ENCODE measurements at places on chromosomes 5 and 9. TPM values are rescaled to one million over a fixed set of nuclear protein-coding genes. Genes with fewer than 3 reads are reported as not detected.
A peak's percentile ranks its signal among the peaks of the same experiment; 100 is the strongest.

- H3K4me3 ChIP-seq, result peak overlapping the region; percentile 51
- peak; percentile 91 for DNase-seq
- peaks cover 14% of the 10 kb centered on the region for H3K4me1 ChIP-seq
- H3K27ac ChIP-seq, result peak overlapping the region; percentile 54
- H3K36me3 ChIP-seq, result no peaks in the 10 kb centered on the region
Observed at GRCh38 chr5:143094087-143094521, 309.4 kb downstream of the NR3C1 start.

DNA sequence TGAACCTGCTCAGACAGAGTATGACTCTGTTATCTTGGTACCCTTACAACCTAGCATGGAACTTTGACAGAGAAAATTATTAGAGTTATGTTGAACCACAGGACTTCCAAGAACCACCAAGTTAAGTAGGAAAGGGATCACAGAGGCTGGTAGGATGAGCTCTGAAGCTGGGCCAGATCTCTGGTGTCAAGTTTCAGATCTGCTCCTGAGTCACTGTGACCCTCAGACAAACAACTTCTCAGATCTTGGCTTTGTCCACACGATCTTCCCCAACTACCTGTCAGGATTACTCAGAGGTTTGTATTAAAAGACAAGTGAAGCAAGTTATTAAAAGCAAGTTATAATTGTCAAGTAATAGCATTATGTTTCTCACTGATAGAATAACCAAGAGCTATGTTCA is 189.0 kb downstream of the SEC61B start:
- no peak overlapping the region for H3K27ac ChIP-seq
- no peaks in the 10 kb centered on the region for H3K27me3 ChIP-seq
- H3K36me3 ChIP-seq, result no peaks in the 10 kb centered on the region
- no peak for DNase-seq
- H3K4me1 ChIP-seq, result no peaks in the 10 kb centered on the region

GRCh38 chr9:100167176-100167575 is 68.1 kb downstream of the INVS start:
- no peaks in the 10 kb centered on the region for H3K27me3 ChIP-seq
- DNase-seq, result no peak
- H3K4me1 ChIP-seq, result no peaks in the 10 kb centered on the region
- no peak overlapping the region for H3K27ac ChIP-seq
- H3K36me3 ChIP-seq, result no peaks in the 10 kb centered on the region

GRCh38 chr5:81719743-81720345 is 31.1 kb downstream of the SSBP2 start:
- H3K4me1 ChIP-seq, result peaks cover 83% of the 10 kb centered on the region
- H3K36me3 ChIP-seq, result no peaks in the 10 kb centered on the region

DNA sequence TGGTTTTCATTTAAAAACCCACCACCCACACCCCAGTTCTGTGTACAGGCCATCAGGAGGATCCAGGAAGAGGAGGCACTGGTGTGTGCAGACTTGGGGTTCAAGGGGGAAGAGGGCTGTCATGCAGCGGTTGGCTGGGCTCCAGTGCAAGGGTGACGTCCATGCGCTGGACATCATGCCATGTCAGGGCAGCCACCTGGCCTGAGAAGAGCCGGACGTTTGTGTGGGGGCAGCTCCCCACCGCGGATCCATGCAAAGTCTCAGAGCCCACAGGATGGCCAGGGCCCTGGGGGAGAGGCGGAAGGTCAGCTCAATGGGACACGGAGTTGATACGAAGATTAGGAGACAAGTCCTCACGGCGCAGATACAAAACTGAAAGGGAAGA is 11.1 kb downstream of the BRD9 start:
- H3K4me1 ChIP-seq, result peaks cover 4% of the 10 kb centered on the region
- no peak overlapping the region for H3K4me3 ChIP-seq
- peaks cover 63% of the 10 kb centered on the region for H3K36me3 ChIP-seq
- no peak overlapping the region for H3K27ac ChIP-seq
- no peak for DNase-seq

DNA sequence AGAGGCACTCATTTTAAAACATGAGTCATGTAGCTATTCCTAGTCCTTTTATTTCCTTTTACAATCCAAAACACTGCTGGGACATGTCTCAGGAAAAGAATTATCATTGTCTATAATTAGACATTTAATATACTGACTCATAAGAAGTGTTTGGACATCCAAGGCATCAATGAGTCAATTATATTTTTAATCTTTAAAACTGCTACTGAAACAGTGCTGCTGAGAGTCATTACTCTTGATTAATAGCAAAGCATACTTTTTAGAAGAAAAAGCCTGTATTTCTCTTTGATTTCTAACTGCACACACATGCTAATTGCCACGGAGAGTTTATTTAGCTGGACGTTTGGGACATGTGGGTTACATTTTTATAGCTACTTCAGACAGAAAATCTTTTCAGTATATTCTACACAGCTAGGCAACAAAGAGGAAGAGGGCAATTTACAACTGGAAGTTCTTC is 1249.0 kb upstream of the CDH18 start:
- no peaks in the 10 kb centered on the region for H3K4me1 ChIP-seq
- H3K4me3 ChIP-seq, result no peak overlapping the region
- no peaks in the 10 kb centered on the region for H3K36me3 ChIP-seq
- DNase-seq, result no peak
- H3K27me3 ChIP-seq, result no peaks in the 10 kb centered on the region

GRCh38 chr5:170393235-170393634 is 4.1 kb upstream of the KCNMB1 start:
- no peaks in the 10 kb centered on the region for H3K36me3 ChIP-seq
- H3K4me1 ChIP-seq, result peaks cover 56% of the 10 kb centered on the region
- no peak for DNase-seq
- no peaks in the 10 kb centered on the region for H3K27me3 ChIP-seq
- H3K27ac ChIP-seq, result no peak overlapping the region
- peak overlapping the region; percentile 2 for H3K4me3 ChIP-seq

LECT2 gene
- not detected for total RNA-seq

CCDC112 gene
- total RNA-seq, result 8.6 TPM

CCL27 gene
- not detected for total RNA-seq

IQGAP2 gene
- total RNA-seq, result 16.0 TPM

Data from esophagus muscularis mucosa (tissue), 4 donors.